NK-92 treated with Interleukin-12 subunit alpha and Interleukin-12 subunit beta, amount 100 ng/mL, for 24 hours (cell line): ENCODE measurements at places on chromosomes 6 and 20.

DNA sequence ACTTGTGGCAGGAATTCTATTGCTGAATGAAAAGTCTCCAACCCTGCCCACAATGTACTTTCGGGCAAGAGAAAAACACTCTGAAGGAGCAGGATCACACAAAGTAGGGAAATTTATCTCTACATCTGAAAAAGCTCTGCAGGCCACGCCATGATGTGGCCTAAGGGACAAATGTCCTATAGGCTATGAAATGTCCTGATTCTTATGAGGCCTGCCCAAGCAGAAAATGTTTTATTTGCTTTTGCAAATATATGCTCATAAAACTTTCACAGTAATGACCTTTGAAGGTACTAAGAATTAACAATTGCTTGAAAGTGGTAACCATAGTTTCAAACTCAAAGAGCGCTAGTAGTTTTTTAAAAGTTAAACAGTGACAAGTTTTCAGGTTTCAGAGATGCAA is 31.0 kb downstream of the SYCP2 start:
- DNase-seq, result no peak

DNA sequence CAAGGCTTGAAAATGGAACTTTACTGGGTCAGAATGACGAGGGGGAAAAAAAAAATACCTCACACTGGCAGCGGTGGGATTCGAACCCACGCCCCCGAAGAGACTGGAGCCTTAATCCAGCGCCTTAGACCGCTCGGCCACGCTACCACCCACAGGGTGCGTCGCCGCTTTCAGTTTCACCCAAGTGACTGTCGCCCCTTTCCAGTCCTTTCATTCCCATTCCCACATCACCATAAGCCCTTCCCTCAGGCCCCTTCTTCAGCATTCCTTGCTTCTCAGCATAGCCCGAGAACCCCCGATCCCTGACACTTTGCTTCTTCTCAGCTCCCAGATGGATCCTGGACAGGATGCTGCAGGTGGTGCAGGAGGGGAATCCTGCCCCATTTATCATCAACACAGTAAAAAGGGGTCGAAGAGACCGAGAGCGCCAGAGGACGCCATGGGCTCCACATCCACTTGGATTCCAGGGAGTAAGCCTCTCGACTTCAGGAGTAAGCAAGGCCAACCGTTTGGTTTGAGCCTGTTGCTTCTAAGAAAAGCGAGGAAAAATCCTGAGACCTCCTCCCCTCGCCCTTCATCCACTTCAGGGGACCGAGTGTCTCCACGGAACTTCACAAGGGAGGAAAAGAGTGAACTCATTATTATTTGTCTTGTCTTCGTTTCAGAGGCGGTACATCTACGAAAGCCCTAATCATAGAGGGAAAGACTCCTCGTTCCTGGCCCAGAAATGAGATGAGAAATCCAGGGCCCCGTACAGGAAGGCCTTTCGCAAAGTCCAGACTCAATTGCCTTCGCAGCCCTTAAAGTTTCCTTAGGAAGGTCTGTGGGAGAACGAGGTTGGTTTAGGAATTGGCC is 20.0 kb upstream of the TRIM27 start:
- DNase-seq, result peak; percentile 66

DNA sequence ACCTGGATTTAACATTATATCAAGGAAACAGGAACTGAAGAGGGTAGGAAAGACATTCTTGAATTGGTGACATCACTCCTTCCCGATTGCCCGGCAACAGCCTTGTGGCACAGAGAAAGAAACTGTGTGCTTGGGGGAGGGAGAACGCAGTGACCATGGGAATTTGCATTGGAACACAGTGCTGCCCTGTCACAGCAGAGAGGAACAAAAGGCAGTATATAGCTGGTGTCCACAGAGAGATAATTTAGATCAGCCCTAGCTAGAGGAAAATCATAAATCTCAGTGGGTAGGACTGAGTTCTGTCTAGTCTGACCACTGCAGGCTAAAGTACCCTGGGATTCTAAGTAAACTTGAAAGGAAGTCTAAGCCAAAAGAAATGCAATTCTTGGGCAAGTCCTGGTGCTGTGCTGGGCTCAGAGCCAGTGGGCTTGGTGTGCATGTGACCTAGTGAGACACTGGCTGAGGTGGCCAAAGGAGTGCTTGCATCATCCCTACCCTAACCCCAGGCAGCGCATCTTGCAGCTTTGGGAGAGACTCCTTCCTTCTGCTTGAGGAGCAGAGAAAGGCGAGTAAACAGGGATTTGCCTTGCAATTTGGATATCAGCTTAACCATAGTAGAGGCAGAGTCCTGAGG is 697.6 kb downstream of the HACE1 start:
- no peak for DNase-seq

- no peak for DNase-seq
These were observed 802 bp downstream of the PEX7 start for GRCh38 chr6:136823128-136823660.

DNA sequence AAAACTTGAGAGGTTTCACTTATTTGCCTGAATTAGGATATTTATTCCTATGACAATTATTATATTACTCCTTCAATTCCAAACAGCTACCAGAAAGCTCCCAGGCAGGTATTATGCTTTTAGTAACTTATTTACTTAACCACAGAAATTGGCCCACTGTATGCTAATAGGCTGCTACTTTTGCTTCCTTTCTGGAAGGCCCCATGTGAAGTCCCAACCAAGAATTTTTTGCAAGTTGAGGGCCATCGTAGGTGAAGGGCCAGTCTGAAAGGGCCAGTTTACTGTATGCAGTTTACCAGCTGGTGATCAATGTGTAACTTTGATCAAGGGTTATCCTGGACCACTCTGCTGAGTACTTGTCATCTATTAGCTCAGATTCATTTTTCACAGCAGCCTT is 45.0 kb downstream of the EDN1 start:
- DNase-seq, result no peak

DNA sequence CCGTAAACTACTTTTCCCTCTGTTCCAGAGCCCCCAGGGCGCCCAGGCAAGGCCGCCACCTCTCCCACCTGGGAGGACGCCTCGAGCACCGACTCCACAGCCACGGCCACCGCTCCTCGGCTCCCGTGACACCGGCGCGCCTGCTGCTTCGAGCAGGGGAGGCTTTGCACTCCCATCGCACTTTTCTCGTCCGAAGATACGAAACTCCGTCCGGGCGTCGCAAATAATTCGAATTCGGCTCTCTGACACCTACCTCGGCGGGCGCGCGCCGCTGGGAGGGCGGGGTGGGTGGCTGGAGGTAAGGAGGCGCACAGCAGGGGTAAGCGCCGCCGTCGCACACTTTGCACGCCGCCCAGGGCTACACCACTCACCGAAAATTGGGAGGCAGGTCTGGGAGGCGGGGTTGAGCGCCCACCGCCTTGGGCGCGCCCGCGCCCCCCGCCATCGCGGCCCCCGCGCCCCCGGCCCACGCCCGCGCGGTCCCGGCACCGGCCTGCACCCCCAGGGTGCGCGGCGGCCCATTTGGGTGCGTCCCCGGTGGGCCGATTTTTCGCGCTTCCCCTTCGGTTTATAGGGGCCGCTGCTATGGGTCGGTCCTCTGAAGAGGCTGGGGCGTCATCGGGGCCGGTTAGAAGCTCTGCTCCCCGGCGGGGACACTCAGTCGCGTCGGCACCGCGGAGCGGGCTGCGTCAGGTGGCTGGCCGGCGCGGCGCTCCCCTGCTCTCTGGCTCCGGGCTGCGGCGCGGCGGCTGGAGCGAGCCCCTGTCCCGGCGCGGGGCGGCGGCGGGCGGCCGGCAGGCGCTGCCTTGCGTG is 36.2 kb downstream of the GNAS start:
- DNase-seq, result peak; percentile 72

DNA sequence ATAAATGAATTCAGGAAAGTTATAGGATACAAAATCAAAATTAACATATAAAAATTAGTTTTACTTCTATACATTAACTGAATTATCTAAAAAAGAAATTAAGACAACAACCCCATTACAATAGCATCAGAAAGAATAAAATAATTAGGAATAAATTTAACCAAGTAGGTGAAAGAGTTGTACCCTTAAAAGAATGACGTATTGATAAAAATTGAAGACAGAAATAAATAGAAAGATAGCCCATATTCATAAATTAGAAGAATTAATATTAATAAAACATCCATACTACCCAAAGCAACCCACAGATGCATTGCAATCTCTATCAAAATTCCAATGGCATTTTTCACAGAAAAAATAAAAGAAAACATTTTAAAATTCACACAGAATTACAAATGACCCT is 242.8 kb downstream of the MMUT start:
- DNase-seq, result no peak

DNA sequence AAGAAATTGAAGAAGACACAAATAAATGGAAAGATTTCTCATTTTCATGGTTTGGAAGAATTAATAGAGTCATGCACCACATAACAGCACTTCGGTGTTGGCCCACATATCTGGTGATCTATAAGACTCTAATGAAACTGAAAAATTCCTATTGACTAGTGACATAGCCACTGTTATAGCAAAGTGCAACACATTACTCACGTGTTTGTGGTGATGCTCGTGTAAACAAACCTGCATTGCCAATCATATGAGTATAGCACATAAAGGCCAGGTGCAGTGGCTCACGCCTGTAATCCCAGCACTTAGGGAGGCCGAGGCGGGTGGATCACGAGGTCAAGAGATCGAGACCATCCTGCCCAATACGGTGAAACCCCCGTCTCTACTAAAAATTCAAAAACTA is 84.4 kb upstream of the STMND1 start:
- DNase-seq, result no peak

GRCh38 chr20:46523696-46524328 is 10.5 kb upstream of the ZNF334 start:
- no peak for DNase-seq

- no peak for DNase-seq
These were observed 6.5 kb downstream of the HELZ2 start for GRCh38 chr20:63567386-63568169.

DNA sequence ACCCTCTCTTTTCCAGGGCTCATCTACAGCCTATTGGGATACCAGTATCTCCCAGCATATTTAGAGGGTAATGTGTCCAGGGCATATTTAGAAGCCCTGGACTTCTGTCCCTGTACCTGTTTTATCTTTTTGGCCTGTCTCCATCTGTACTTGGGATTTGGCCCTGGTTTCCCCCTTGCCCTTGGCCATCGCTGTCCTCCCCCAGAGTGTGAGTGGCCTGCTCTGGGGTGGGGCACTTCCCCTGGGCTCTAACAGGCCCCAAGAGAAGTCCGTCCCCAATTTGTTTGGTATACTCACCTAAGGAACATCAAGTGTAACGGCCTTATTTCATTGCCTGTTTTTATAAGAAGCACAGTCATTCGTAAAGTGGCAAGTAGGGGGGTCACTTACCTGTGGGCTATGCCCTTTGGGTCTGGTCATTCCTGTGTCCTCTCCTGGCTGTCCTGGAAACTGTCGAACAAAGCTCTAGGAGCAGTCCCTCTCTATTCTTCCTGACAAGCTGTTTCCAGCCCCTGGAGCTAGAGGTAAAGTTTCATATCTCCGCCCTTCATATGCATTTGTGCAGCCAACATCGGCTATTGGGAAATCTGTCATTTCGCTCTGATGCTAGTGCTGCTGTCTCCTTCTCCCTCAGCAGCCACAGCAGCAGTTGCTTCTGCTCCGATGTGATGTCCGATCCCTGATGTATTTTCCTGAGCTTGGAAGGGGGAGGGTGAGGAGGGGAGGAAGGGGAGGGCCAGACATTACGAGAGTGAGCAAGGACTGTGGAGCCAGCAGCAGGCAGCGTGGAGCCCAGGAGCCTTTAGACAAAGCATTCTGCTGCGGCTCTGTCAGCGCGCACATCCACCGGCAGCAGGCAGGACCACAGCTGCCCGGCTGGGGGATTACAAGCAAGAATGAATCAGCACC is 83.4 kb downstream of the TCP11 start:
- DNase-seq, result no peak

- no peak for DNase-seq
These were observed 19.9 kb upstream of the PREX1 start for GRCh38 chr20:48847498-48848205.

- no peak for DNase-seq
These were observed 169.9 kb upstream of the CST7 start for GRCh38 chr20:24779131-24779530.

- no peak for DNase-seq
These were observed 26.2 kb upstream of the TSHZ2 start for GRCh38 chr20:52945862-52946522.

DNA sequence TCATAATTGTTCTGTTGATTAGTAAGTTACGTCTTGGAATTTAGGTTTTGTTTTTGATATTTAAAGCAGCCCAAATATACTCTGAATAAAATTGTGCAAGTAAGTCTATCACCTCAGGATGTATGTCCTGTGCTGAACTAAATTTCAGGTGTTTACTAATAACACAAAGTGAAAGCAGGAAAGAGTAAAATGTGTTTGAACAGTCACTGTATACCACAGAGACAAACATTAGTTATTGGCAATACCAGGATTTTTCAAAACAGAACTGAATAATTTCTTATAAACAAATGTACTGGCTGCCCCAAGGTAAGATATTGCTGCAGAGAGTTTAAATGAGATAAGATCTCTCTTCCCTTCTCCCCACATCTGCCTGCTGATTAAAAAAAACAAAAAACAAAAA is 404.7 kb upstream of the RUNX2 start:
- DNase-seq, result no peak

GRCh38 chr20:17473659-17474058 is 57.5 kb downstream of the BFSP1 start:
- no peak for DNase-seq

DNA sequence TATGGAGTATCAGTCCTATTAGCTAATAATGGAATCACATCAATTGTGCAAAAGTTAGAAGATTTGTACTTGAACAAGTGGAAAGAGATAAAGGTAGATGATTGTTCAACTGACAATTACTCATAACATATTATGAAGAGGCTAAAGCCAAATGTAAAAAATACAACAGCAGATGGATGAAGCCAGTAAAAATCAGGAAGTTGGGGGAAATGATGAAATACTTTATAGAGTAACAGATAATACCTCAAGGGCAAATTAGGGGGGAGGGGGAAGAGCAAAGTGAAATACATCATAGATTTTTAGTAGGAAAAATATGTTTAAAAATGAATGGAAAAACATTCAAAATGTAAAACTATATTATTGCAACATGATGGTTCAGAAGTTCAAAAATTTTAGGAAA is 114.0 kb downstream of the PDSS2 start:
- no peak for DNase-seq

DNA sequence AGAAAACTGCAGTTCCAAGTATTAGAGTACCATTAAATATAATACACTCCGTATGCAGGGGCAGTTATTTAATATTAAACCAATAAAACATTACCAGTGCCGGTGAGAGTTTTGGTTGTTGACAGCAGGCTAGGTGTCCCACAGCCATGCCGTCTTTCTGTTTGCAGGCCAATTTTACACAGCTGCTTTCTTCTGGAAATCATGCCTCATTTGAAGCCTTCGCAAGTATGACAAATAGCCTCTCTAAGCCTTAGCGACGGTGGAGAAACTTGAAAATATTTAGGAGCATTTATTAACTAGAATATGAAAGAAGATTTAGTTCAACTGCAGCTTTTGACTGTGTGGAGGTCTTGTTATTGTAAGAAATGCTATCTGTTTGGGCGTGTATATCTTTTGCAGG is 226.0 kb downstream of the BMP2 start:
- DNase-seq, result no peak

- DNase-seq, result no peak
These were observed 91.3 kb upstream of the OGFRL1 start for GRCh38 chr6:71197267-71197666.
